Activated CD4-positive, CD25-positive, alpha-beta regulatory T cell treated with anti-CD3 and anti-CD28 coated beads, Interleukin-2, amount 50 U/mL, for 24 hours (primary cell): ENCODE measurements at places on chromosomes 7 and 10.

GRCh38 chr10:58701405-58702135 lies 188.9 kb downstream of the BICC1 start:
- ATAC-seq: no peak

GRCh38 chr10:79073784-79074432 lies 5.1 kb downstream of the ZMIZ1 start:
- ATAC-seq: no peak

- ATAC-seq: no peak
Measured at GRCh38 chr10:48549236-48549635, 55.6 kb downstream of the ARHGAP22 start.

DNA sequence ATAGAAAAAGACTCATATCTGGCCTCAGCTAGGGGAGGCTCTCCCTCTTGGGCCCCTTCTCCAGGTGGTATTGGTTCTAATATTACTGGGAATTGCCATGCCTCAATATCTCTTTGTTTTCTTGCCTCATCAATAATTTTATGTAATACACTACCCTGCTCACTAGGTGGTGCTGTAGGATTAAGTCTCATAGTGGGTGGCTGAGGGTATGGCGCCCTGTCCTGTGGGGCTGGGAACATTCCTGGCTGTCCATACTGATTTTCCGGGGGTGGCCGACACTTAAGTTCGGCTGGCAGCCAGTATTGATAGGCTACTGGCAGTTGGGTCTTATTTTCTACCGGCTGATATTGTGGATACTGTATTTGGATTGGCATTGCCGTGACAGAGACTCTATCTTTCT lies 9.0 kb upstream of the TAS2R3 start:
- no peak for ATAC-seq

DNA sequence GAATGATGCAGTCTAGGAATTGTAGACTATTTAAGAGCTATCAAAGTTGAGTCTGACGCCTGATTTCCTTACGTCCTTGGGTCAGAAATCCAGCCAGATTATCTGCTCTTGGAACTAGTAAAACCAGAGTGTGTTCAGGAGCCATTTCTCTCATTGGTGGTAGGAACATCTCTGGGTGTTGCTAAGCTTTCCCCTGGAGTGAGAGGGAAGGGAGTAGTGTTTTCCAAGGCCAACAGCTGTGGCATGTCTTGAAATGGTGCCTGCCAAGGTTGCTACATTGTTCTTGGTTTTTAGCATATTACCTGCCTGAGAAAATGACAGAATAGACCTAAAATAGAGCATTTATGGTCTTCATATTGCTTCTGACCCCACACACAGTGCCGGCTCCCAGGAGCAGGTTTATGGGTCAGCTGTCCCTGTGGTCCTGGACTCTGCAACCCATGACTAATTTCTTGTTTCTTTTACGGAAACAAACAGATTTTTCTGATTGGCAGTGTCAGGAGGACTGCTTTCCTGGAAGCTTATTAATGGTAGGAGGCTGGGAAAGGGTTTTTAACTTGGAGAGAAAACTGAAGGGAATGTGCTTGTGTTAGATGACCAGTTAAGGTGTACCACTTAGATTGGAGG lies 17.5 kb downstream of the GBF1 start:
- ATAC-seq: no peak
